ENCODE measurements at places on chromosomes 16 and 17.

DNA sequence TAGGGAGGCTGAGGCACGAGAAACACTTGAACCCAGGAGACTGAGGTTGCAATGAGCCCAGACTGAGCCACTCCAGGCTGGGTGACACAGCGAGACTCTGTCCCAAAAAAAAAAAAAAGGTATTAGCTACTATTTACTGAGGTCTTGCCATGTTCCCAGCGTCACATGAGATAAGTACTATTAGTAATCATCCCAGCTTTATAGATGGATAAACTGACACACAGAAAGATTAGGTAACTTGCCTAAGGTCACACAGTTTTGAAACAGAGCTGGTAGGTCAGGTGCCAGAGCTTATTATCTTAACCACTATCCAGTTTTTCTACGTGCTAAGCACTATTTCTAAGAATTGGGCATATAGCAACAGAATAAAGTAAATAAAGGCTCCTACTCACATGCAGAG lies 51.6 kb downstream of the TEX14 start:
- DNase-seq, result no peak

- DNase-seq, result no peak
Observed at GRCh38 chr17:51103050-51103449, 17.6 kb downstream of the SPAG9 start.

GRCh38 chr17:15307710-15308111 lies 33.7 kb downstream of the TEKT3 start:
- no peak for DNase-seq

DNA sequence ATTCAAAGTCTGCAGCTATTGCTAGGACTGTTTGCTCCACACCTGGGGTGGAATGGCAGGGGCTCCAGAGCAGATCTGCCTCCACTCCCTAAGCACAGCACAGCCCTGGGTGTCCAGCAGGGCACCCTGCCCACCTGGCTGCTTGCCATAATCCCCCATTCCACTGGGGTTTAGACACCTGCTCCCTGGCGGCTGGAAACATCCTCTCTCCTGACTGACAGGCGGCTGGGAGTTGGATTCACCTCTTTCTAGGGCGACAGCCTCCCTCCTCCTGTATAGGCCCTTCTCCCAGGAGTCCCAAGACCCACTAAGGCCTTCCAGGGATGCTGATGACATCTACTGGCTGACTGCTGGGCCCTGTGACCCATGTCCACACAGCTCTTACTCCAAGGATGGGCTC lies 18.0 kb downstream of the HDAC5 start:
- no peak for DNase-seq

DNA sequence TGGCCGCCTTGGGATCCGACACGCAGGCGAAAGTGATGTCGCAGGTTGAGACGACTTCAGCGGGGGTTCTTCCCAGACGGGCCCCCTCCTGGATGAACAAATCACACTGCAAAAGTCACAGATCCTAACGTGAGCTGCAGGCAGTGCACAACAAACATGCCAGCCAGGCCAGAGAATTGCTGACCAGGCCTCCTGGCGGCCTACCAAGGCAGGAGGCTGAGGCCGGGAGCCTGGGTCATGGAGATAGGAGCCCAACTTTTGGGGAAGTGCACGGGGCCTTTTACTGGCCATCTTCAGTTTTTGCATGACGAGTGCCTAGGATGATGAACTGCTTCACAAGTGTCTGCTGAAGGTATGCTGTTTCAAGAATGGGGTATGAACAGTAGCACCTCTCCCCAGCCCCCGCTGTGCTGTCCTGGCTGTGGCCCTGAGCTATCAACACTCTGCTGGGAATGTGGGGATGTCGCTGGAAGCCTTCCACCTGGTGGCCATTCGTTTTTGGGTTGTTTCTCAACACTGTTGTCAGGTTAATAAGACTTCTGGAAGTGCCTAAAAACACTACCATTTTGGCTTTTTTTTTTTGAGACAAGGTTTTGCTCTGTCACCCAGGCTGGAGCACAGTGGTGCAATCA lies 12.2 kb upstream of the ROGDI start:
- no peak for DNase-seq

DNA sequence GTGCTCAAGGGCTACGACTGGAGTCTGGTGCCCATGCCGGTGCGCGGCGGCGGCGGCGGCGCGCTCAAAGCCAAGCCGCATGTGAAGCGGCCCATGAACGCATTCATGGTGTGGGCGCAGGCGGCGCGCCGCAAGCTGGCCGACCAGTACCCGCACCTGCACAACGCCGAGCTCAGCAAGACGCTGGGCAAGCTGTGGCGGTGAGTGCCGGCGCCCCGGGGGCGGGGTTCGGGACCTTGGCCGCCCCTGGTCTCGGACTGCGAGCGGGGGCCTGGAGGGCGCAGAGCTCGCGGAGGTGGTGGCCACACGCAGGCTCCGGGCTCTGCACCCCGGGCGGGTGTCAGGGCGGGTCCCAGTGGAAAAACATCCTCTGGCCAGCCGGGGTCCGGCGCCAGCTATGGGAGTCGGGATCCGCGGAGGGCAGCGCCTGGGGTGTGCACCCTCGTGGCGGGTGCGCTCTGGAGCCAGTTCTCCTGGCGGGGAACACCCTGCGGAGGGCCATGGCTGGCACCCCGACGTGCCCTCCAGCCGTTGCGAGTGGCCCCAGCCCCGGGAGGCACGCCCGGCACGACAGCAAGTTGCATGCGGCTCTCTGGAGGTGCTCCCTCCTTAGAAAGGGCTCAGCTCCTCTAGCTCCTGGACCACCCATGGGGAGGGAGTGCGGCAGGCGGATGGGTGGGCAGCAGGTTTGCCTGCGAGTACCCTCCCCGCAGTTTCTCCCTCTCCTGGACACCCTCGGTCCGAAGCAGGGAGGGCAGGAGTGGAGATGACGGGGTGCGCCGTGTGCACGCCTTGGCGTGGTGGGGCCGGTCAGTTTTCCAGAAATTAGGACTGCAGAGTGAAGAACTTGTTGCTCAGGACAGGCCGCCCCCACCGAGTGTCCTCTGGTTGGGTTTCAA lies 824 bp downstream of the SOX8 start:
- DNase-seq, result peak; percentile 35

- no peak for DNase-seq
Observed at GRCh38 chr17:16465052-16465312, 27.0 kb downstream of the LRRC75A start.

GRCh38 chr17:45096141-45096540 lies 35.0 kb downstream of the NMT1 start:
- DNase-seq, result peak; percentile 55

DNA sequence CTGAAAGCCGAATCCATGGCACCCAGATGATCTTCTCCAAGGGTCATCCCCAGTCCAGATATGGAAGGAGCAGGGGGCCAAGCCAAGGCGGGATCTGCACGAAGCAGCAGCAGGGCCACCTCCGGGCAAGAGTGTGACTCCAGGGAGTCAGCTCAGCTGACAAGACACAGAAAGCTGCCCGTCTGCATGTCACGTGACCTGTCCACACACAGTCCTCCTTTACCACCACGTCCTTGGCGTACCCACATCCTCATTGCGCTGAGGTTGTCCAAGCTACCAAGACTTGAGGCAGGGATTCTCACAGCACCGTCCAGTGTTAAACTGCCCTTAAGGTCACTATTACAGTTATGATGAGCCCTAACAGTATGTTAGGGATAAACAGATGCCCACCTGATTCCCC lies 11.3 kb upstream of the CYTH1 start:
- no peak for DNase-seq

GRCh38 chr17:29251184-29251583 lies 4.5 kb downstream of the CRYBA1 start:
- no peak for DNase-seq

DNA sequence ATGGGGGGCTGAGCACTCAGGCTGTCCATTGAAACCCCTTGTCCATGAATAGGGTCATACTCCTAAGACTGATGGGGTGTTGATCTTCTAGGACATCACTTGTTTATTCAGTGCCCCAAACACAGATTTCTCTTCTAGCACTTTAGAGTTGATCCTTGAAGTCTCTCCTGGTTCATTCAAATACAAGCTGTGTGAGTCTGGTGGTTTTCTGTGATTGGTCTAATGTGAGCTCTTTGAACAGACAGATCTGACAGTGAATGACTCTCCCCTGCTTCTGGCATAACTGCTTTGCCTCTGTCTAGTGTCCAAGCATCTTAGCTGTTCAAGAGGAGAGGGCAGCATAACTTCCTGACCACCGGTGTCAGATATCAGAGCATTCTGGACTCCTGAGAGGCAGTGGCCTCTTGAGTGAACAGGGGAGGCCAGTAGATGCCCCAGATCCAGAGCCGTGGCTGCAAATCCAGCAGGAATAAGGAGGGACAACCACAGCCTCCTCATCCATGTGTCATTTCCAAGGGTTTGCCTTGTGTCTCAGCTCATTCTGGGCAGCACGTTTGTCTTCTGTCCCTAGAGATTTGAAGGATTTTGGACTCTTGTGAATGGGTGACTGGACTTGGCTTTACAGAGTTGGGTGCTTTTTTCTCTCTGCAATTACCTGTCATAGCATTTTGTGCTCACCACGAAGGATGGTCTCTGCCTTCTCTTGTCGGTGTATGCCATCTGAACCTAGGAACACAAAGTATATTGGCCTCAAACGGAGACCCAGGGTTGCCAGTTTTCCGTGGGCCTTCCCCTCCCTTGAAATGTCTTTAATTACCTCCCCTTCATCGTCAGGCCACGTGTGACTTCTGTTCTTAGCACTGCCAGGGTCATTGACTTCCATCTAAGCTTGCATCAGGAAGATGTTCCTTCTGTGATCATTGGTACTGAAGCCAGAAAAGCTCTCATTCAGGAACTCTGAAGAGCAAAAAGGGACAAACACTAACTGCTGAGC lies 13.9 kb upstream of the CLEC18C start:
- DNase-seq, result no peak

DNA sequence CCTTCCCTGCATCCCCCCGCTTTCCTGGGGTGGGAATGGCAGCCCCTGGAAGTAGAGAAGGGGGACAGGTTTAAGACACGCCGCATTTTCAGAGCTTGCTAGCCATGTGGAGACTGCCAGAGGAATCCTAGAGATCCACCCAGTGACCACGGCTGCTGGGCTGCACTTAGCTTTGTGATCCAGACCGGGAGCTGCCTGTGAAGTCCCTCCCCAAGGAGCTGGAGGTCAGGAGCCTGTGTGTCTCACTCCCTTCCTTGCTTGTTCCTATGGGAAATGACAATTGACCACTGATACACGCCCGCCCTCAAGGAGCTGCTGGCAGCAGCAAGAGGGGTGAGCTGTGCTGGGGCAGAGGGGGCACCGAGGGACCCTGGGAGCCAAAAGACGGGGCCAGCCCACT lies 73.7 kb downstream of the SREBF1 start:
- no peak for DNase-seq

GRCh38 chr16:17331071-17331607 lies 139.6 kb downstream of the XYLT1 start:
- no peak for DNase-seq

GRCh38 chr17:81984773-81985410 lies 7.5 kb downstream of the ASPSCR1 start:
- DNase-seq, result no peak

GRCh38 chr17:45171338-45172231 lies 9.9 kb downstream of the HEXIM2 start:
- DNase-seq, result no peak

DNA sequence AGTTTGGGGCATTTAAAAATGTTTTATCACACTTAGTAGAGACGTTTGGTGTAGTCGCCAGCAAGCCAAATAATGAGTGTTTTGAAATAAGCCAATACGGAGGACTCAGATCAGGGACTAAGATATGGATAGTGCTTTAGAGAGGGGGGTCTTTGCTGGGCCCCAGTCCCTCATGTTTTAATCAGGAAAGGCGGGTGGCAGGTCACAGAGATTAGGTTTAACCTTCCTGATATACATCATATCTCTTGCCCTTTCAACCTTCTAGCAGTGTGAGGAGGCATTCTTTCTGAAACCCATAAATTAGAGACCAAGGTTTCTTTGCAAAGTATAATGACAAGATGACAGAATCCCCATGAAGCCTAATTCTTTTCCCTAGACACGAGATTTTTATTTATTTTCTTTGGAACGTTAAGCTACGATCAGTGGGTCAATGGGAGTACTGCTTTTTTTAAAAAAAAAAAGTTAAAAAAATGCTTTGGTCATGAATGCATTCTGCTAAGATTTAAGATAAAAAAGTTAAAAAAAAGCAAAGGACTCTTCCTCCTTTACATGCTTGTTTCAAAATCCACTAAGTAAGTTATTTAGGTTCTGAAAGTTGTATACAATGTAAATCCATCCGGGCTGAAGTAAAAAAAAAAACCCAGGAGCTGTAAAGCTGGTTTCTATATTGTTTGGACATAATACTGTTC lies 572.1 kb upstream of the SALL1 start:
- no peak for DNase-seq

GRCh38 chr16:4011225-4011939 lies 104.9 kb downstream of the ADCY9 start:
- DNase-seq, result no peak

DNA sequence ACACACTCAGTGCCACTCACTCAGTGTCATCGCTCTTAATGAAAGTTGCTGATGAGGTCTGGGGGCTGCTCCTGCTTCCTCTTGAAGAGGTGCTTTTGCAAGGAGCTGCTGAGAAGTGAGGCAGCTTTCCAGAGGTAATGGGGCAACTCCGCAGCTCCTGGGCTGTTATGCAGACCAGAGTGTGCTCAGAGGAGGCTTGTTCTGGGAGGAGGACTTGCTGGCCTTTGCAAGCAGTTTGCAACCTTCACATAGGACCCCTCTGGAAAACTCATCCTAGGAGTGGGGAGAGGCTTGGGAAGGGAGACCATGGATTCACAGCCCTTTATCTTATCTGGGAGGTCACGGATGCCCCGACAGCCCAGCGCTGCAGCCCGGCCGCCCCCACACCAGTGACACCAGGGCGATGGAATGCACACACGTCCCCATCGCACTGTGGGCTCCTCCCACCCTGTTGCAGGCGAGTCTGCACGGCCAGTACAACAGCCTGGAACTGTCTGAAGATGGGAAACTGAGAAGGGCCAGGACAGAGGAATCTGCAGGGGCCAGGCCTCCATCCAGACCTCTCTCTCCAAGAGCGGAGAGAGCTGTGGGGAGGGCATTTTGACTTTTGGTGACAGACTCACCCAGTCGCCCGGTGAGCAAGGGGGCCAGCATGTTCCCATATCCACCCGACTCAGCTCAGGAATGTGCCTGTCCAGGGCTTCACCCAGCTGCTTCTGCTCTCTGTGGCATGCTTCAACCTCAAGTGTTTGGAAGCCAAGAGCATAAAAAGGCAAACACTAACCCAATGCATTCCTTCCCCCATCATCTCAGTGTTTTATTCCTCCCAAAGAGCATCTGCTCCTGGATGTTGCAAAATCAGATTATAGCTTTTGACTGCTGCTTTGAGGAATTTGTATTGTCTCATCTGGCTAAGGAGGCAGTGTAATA lies 78.6 kb upstream of the ZNF469 start:
- no peak for DNase-seq

- DNase-seq, result peak; percentile 96
Observed at GRCh38 chr17:38559051-38559879, 46.5 kb downstream of the SRCIN1 start.

GRCh38 chr17:31838636-31839225 lies 20.3 kb downstream of the COPRS start:
- no peak for DNase-seq

- no peak for DNase-seq
Observed at GRCh38 chr17:78341559-78342448, 18.1 kb downstream of the SOCS3 start.

DNA sequence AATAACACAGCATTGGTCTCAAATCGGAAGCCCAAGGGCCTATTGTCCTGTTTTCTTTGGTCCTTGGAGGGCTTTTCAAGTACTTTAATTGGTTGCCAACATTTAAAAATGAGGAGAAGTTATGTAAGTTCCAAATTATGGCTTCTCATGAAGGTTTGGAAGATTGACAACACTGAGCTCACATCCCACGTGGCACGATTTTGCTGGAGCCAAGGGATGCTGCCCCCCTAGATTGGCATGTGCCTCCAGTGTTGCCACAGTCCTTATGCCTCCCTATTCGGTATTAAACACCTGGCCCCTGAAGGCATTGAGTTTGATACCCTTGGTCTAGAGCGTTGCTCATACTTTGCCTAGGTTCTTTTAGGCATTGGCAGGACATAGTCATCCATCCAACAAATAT lies 108.0 kb downstream of the ZNF18 start:
- DNase-seq, result no peak

Data from RKO (cell line).